Hematopoietic multipotent progenitor cell treated with erythropoietin and hydrocortisone succinate and interleukin-3 and kit ligand, for 4 days (in vitro differentiated cells): ENCODE measurements at places on chromosomes 6 and 20.

DNA sequence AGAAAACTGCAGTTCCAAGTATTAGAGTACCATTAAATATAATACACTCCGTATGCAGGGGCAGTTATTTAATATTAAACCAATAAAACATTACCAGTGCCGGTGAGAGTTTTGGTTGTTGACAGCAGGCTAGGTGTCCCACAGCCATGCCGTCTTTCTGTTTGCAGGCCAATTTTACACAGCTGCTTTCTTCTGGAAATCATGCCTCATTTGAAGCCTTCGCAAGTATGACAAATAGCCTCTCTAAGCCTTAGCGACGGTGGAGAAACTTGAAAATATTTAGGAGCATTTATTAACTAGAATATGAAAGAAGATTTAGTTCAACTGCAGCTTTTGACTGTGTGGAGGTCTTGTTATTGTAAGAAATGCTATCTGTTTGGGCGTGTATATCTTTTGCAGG is 226.0 kb downstream of the BMP2 start:
- no peak for DNase-seq

GRCh38 chr6:44054721-44055559 is 72.3 kb downstream of the MRPL14 start:
- DNase-seq = no peak

- no peak for DNase-seq
Observed at GRCh38 chr20:12575352-12576095, 433.2 kb upstream of the SPTLC3 start.

- no peak for DNase-seq
Observed at GRCh38 chr6:168441434-168442391, 729 bp downstream of the SMOC2 start.

GRCh38 chr20:23520185-23520584 is 29.3 kb downstream of the CST8 start:
- no peak for DNase-seq

GRCh38 chr20:38883081-38883980 is 42.9 kb upstream of the FAM83D start:
- DNase-seq = no peak

- DNase-seq = peak; percentile 71
Observed at GRCh38 chr20:1301031-1301529, 27.9 kb downstream of the SDCBP2 start.

DNA sequence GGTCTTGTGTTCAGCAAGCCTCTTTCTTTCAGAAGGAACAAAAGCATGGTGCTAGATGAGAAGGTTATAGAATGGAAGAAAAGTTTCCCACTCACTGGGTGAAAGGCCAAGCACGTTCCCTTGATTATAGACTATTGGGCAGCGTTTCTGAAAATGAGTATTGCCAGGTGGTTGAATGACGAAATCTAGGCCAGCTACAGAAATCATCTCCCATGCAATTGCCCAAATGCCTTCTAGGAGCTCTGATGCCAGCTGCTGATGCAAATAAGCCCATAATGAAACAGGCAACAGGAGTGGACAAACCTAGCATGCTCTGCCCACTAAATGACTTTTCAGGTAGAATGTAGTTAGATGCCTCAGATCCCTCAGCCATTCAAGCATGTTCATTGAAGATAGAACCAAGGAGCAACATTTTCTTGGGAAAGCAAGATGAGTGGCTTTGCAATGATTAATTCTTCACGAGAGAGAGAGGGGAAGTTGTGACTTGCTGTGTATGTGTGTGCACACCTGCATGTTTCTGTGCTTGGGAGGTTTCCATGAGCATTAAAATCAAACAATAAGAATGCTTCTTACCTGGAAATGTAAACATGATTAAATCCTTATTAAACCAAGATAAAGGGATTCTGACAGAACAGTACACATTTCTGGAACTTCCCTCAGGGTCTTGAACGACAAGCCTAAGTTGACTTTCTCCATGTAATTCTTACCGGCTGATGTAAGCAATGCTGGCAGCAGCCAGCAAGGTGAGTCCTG is 43.6 kb downstream of the ADTRP start:
- no peak for DNase-seq

DNA sequence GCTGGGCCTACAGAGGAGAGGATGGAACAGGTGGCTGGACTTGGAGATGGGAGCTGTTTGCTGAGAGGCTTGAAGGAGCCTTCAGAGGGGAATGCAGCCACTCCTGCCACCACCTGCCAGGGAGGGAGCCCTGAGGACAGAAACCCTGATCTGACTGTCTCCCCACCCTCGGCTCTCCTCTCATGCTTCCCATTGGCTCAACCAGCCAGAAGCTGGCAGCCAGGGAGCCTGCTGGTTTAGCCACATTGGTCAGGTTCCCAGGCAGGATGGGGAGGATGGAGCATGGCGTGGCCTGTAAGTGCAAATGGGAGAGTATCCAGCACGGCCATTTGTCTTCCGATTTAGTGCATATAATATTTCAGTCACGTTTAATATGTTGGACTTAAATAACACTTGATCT is 12.8 kb downstream of the TREM1 start:
- no peak for DNase-seq

DNA sequence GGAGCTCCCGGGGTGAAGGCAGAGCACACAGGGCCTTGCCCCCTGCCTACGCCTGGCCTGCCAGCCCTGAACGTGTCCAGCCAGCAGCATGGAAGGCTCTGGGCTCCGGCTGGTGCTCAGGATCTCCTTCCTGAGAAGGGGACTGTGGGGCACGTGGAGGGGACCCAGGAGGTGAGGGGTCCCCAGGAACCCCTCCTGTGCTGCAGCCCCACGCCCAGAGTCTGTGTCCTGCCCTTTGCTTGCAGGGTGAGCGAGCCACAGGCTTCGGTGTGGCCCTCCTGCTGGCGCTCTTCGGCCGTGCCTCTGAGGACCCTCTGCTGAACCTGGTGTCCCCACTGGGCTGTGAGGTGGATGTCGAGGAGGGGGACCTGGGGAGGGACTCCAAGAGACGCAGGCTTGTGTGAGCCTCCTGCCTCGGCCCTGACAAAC is 22.3 kb downstream of the NPEPL1 start:
- DNase-seq = no peak

GRCh38 chr6:169160091-169160854 is 93.4 kb downstream of the THBS2 start:
- no peak for DNase-seq

DNA sequence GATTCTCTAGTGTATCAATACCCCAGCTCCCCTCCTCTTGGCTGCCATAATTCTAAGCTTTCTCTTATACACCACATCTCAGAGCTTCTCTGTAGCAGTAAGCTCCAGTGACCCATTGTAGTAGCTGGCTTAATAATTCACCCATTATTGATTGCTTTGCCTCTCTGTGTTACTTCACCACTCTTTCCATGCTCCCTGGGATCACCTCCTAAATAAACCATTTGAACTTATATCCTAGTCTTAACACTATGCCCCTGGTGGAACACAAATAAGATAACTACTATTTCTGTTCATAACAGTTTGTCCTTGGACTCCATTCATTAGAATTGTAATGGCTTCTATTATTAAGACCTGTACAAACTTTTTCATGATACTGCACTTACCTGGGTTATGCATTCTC is 758.9 kb downstream of the KIF16B start:
- no peak for DNase-seq

DNA sequence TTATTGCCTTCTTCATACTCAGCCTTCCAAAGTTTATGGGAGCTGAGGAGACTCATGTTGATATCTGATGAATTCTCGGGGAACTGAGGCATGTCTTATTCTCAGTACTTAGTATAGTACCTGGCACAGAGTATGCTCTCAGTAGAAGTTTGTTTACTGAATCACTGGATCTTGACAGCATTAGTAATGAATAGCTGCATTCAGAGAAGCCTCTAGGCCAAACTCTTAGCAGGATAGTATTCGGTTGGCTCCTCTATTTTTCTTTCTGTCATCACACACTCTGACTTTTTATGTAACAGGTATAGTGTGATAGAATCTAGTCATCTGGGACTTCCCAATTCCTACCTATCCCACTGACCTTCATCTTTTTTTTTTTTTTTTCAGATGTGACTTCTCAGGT is 566.4 kb upstream of the MAN1A1 start:
- DNase-seq = no peak

DNA sequence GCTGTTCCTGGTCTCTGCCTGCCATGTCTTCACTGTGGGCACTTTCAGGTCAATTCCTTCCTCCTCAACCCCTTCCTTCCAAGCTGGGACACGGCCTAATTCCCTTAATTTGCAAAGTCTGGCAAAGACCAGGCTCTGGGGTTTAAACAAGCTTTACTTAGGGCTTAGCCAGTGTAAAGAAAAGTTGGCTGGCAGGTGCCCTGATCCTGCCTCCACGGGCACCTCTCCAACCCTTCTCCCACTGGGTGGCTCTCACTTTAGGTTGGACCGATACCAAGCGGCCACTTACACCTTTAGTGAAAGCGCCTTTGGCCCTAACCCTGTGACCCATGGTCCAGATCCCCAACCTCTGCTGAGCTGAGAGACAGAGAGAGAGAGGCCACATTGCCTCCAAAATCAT is 13.7 kb upstream of the MLN start:
- DNase-seq = no peak

- DNase-seq = peak; percentile 20
Observed at GRCh38 chr6:142551274-142551811, 249.5 kb downstream of the ADGRG6 start.

GRCh38 chr20:37638527-37638926 is 55.3 kb upstream of the CTNNBL1 start:
- DNase-seq = no peak

GRCh38 chr6:127956260-127956888 is 55.5 kb upstream of the THEMIS start:
- DNase-seq = no peak

DNA sequence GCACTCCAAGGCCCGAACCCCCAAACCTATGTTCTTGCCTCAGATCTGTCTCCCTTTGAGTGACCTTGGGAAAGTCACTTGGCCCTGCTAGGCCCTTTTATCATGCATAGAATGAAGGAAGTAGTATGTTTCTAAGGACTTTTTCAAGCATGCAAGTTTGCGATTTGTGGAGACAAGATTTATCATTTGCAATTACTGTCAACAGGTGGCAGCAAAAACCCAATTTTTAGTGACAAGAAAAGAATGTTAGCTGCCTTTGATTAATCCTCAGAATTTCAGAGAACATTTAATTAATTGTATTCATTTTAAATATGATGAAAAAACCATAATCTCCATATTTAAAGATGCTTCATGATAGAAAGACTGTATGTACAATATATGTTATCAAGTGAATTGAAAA is 28.3 kb upstream of the PREP start:
- DNase-seq = peak; percentile 71
